ENCODE measurements at places on chromosomes 11 and 22.
A peak's percentile ranks its signal among the peaks of the same experiment; 100 is the strongest.

- DNase-seq: peak; percentile 33
- H3K27ac ChIP-seq: peak overlapping the region; percentile 96
- peaks cover 20% of the 10 kb centered on the region for H3K4me1 ChIP-seq
Measured at GRCh38 chr22:19853879-19854777, 546 bp downstream of the GNB1L start.

GRCh38 chr11:36790526-36790925 lies 192.5 kb upstream of the RAG2 start:
- no peak for DNase-seq
- no peak overlapping the region for H3K27ac ChIP-seq
- no peaks in the 10 kb centered on the region for H3K27me3 ChIP-seq
- H3K4me3 ChIP-seq: no peak overlapping the region
- H3K36me3 ChIP-seq: no peaks in the 10 kb centered on the region

- peak overlapping the region; percentile 50 for H3K27ac ChIP-seq
- H3K4me1 ChIP-seq: peaks cover 32% of the 10 kb centered on the region
- no peaks in the 10 kb centered on the region for H3K27me3 ChIP-seq
- H3K36me3 ChIP-seq: no peaks in the 10 kb centered on the region
Measured at GRCh38 chr22:50209893-50210292, 9.1 kb downstream of the SELENOO start.

- no peak overlapping the region for H3K27ac ChIP-seq
- no peak overlapping the region for H3K4me3 ChIP-seq
- no peaks in the 10 kb centered on the region for H3K36me3 ChIP-seq
- DNase-seq: peak; percentile 57
- no peaks in the 10 kb centered on the region for H3K4me1 ChIP-seq
- H3K27me3 ChIP-seq: no peaks in the 10 kb centered on the region
Measured at GRCh38 chr11:19398772-19399527, 158.2 kb upstream of the E2F8 start.

GRCh38 chr22:38953577-38954413 lies 3.6 kb upstream of the APOBEC3A start:
- H3K27ac ChIP-seq: no peak overlapping the region
- H3K36me3 ChIP-seq: no peaks in the 10 kb centered on the region
- H3K27me3 ChIP-seq: no peaks in the 10 kb centered on the region
- H3K4me1 ChIP-seq: no peaks in the 10 kb centered on the region
- no peak for DNase-seq

DNA sequence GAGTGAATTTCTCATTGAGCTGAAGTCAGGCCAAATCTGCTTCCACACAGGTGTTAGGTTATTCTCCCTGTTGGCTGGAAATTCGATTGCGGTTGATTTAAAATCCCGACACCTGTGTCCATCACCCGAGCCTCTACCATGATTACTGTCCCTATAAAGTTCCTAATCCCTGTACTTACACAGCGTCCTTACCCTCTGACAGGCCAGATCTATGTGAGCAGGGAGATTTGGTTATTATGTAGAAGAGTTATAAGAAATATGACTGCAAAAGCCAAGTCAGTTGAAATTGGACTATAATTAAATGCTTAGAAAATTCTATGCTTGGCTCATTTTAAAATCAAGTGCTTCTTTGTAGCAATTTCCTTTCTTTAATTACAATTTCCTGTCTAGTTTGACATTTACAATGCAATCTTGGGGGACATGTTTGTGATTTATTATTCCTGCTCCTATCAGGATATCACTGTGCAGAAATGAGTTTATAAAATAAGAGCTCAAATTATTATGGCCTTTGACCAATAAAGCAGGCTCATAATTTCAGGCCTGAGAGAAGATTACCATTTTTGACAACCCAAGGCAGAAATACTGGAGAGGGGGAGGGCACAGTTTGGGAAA lies 32.5 kb upstream of the LMO1 start:
- no peak overlapping the region for H3K4me3 ChIP-seq
- no peaks in the 10 kb centered on the region for H3K27me3 ChIP-seq
- no peaks in the 10 kb centered on the region for H3K4me1 ChIP-seq
- no peak for DNase-seq
